ENCODE measurements at places on chromosomes 11 and 22. TPM values are rescaled to one million over a fixed set of nuclear protein-coding genes. Genes with fewer than 3 reads are reported as not detected.

GGA1 gene
- total RNA-seq = 157 TPM

C11orf91 gene
- not detected for total RNA-seq

TSSK2 gene
- not detected for total RNA-seq

SCN4B gene
- total RNA-seq = under 0.01 TPM

IFITM1 gene
- total RNA-seq = 54.6 TPM

C11orf21 gene
- 9.6 TPM for total RNA-seq

Measured in upper lobe of left lung (tissue), 6 donors.